ENCODE measurements at places on chromosomes 11 and 22.

DNA sequence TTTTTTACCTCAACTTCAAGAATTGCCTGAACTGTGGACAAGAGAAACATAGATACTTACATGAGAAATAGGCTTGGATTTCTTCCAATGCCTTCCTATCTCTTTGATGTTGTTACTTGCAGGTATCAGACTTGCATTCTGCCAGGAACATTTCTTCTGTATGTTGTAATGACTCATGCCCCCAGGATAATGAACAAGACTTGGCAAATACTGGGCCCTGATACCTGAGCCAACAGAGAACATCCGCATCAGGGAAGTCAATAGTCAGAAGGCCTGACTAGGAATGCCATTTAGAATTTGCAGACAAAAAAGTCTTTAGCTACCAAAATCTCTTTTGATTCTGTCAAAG, 273.7 kb upstream of the KIRREL3 start:
- no peak for DNase-seq

GRCh38 chr11:119108857-119109221, 1.7 kb downstream of the C2CD2L start:
- DNase-seq, result no peak

- no peak for DNase-seq
These were observed 5.2 kb upstream of the MRPL16 start for GRCh38 chr11:59815754-59816153.

DNA sequence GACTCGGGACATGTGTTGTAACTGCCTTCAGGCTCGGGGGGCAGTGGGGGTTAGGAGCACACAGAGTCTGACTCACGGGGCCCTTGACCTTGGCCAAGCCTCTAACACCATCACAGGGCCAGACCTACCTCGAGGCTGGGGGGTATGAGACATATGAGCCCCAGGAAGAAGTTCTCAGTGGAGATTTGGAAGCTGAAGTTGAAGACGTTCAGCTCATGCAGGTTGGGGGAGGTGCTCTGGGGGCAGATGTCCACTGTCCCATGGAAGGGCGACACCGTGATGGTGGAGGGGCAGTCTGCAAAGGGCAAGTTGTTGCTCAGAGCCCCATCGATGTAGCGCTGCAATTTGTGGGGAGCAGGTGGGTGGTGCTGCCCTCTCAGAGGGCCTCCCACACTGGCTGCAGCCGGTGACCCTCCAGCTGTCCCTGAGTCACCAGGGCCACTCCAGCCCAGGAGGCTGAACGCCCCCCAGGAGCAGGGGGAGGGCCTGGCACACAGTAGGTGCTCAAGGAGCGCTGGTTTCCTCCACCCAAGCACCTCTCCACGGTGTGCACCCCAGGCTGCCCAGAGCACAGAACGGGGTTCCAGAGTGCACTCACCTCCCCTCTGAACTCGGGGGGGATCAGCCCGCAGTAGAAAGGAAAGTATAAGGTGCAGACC, 2.5 kb downstream of the PNPLA5 start:
- no peak for DNase-seq

DNA sequence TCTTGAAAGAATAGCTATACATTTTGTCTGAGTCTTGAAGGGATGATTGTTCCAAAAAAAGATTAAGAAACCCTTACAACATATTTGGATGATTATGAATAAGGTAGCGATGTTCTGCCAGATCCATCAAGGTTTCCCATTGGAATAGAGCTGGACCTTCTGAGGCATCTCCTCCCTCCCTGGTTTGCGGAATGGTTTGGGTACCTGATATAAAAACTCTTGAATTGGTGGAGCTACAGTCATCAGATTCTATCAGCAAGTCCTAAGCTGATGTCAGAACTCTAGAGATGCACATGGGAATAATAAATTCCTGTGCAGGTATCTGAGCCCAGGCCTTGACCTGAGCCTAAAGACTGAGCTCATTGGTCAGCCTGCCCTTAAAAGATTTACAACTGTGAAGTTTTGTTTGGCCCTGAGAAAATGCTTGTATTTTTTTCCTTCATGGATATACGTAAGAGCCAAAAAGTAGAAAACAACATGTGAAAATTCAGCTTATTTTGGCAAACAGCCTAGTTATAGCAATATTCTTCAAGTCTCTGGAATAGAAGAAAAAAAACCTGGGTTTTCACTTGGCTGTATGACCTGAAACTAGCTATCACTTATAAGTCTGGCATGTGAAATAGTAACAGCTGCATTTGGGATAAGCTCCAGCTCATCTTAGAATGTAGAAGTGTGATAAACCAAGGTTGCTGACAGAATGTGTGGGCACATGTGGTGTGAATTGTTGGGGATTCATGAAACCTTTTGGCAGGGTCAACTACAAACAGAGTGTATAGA, 265.7 kb upstream of the CTSC start:
- DNase-seq, result no peak

GRCh38 chr11:73974604-73975478, 7.8 kb downstream of the UCP2 start:
- no peak for DNase-seq

- DNase-seq, result no peak
These were observed 66.4 kb downstream of the ADAMTS15 start for GRCh38 chr11:130514851-130515250.

GRCh38 chr11:69249311-69250185, 44.4 kb upstream of the MYEOV start:
- no peak for DNase-seq

- DNase-seq, result no peak
These were observed 80.7 kb downstream of the RBFOX2 start for GRCh38 chr22:35947794-35948425.

- no peak for DNase-seq
These were observed 15.7 kb upstream of the KCTD14 start for GRCh38 chr11:78038697-78039313.

DNA sequence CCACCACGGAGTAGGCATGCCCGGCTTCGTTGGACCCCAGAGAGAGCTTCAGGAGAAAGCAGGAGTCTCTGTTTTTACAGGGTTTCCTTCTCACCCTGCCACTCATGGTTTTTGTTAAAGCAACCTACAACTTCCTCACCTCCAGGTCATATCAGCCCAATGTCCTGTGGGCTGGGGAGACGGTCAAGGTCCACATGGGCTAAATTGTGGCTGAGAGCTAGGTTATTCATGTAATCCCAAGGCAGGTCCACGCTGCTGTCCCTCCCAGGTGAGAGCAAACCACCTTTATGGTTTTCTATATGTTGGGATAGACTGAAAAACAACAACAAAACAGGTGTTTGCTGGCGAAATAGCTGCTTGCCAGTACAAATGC, 19.5 kb downstream of the TSPAN32 start:
- DNase-seq, result no peak

GRCh38 chr11:110728883-110729282, 16.6 kb upstream of the ARHGAP20 start:
- DNase-seq, result no peak

DNA sequence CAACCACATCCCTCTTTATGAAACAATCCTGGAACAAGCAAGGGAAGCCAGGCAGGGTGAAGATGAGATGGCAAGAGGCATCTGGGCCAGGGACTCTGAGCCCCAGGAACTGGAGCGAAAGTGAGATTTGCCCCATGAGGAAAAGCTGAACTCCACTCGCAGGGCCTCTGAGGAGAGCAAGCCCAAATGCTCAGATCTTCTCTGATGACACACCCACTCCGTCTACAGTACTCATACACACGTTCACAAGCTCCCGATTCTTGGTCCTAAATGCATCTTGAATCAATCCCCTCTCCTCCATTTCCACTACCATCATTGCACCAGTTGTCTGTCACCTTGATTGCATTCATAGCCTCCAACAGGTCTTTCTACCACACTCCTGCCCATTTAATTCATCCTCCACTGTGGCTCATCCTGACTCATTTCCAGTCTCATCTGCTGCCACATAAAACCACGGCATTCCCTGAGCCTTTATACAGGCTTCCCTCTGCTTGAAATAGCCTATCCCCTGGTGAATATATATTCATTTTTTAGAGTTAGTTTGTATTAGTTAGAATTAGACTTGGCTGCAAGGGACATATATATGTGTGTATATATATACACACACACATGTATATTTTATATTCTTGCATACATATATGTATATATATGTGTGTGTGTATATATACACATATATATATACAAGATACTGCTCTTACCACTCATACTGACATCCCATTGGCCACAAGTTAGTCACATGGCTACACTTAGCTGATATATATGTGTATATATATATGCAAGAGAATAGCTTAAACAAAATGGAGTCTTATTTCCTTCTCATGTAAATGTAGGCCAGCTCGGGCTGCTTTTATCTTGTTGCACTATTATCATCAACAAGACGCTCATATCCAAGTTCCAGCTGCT, 1.4 kb upstream of the APOA5 start:
- no peak for DNase-seq
